NCI-H1930 (cell line): ENCODE measurements at places on chromosomes 1 and 21.

DNA sequence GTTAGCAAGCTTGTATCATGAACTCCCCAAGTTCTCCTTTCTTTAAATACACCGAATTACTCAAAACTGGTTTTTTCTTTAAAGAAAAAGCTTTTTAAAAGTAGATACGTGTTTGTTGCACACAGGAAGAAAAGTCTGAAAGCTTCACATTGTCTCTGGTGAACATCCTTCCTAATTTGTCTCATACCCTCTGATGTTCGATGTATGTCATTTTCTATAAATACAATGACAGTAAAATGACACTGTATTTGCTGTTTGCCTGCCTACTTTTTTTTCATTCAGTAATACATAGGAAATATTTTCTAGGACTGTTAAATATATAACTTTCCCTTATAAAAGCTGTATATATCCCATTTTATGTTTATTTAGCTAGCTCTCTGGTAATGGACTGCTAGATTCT lies 153.9 kb downstream of the GALNT2 start:
- no peak for DNase-seq

DNA sequence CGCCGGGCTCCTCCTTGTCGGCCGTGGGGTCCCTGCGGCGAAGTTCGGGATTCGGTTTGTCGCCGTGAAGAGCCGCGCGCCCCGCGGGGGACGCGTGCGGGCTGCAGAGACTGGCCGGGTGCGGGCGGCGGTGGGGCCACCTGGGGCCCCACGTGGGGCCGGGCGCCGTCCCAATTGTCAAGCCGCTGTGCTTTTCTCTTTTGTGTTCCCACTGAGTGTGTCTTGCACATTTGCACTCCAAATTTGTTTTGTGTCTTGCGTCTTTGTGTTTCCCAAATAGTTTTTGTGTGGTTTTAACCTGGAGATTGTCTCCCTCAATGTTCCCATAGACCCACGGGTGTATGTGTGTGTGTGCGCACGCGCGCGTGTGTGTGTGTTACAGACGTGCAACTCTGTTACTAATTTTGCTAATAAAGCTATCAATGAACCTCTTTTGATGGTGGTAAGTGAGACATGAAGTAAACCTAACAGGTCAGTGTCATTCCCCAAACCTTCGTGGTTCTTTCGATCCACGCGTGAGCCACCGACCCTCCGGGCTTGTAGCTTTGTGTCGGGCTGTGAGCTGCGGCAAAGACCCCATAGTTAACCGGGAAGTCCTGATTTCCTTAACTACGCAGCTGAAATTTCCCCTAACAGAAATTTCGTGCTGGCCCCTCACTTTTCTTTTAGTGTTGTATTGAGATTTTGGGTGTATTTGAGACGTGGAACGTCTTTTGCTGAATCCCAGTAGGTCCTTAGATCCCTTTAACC lies 708 bp downstream of the PRDM2 start:
- no peak for DNase-seq

DNA sequence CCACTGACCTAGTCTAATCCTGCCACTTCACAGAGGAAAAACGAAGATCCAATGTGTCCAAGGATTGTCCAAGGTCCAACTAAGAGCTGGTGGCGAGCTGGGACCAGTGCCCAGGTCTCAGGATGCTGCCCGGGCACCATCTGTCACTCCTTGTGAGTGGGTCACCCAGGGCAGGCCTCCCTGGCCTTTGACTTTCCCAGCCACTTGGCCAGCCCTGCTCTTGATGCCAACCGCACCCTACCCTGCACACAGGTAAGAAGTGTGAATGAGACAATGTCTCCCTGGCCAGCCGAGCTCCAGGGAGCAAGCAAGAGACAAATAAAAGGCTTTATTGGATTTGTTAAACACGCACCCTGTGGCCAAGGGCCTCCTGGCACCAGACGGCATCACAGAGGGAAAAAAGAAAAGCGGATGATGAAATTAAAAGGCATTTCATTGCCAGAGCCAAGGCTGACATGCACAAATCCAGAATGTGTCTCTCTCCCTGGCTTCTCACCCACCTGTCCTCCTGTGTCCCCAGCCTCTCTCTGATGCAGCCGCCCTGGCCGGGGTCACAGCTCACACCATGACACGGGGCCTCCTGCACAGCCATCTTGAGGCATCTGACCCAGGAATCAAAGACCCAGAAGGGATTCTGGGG lies 72.8 kb downstream of the CAMK2N1 start:
- DNase-seq: no peak

- DNase-seq: no peak
These were observed 1123.3 kb upstream of the B3GALT2 start for GRCh38 chr1:194309697-194310096.

DNA sequence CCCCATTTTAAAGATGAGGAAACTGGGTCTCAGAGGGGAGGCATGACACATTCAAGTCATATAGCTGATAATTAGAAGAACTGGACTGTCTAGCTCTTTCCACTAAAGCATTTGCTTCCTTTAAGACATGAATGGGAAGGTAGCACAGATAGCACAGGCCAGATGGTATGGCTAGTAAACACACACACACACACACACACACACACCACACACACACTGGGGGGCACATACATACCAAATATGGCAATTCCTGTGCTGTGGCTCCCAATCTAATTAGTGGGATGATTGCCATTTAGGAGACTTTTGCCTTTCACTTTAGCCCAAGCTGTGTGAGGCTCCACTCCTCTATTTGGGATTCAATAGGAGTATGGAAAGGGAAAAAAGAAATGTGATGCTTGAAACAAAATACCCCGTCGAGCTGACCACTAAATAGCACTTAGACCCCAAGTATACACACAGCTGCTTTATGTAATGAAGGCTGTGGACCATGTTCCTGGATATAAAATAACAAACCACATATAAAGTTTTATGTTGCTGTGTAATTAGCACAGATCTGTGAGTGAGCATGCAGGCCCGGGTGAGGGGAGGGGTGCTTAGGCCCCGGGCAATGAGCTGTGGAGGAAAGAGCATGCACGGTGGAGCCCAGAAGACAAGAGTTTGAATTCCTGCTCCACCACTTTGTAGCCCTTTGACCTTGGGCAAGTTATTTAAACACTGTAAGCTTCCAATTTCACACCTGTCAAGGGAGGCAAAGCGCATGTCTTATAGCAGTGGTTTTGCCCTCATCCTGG lies 6.8 kb upstream of the TRABD2B start:
- DNase-seq: no peak

DNA sequence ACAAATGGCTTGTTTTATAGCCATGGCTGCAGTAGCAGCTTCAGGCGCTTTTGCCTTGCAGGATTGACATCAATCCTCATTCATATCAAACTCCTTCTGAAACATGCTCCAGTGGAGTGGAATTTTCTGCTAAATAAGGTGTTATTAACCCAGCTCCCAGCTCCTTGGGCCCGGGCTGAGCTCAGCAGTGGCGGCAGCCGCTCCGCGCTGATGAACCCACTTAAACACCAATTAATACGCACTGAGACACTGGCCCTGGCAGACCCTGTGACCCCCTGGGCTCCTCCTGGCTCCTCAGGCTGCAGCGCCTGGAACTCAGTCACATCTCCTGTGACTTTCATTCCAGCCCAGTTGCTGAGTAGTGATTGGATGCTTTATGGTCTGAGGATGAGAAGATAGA lies 137.4 kb upstream of the GRIK3 start:
- no peak for DNase-seq

DNA sequence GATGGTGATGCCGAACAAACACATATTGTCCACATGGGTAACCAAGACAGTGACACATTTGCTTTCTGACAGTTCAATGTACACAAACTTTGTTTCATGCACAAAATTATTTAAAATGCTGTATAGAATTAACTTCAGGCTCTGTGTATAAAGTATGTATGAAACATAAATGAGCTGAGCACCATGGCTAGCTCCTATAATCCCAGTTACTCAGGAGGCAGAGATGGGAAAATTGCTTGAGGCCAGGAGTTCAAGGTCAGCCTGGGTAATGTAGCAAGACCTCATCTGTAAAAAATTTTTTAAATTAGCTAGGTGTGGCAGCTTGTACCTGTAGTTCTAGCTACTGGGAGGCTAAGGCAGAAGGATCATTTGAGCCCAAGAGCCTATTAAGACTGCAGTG lies 19.2 kb upstream of the RC3H1 start:
- DNase-seq: no peak

- DNase-seq: no peak
These were observed 3.6 kb downstream of the KIAA0040 start for GRCh38 chr1:175188936-175189335.

- no peak for DNase-seq
These were observed 37.3 kb downstream of the NENF start for GRCh38 chr1:212470059-212470458.

GRCh38 chr1:201461645-201462441 lies 7.1 kb downstream of the PHLDA3 start:
- no peak for DNase-seq

GRCh38 chr1:202244841-202245261 lies 51.3 kb downstream of the LGR6 start:
- DNase-seq: no peak

GRCh38 chr1:68202239-68202832 lies 30.0 kb downstream of the WLS start:
- DNase-seq: no peak

GRCh38 chr21:45779226-45779625 lies 135.7 kb downstream of the PCBP3 start:
- no peak for DNase-seq

DNA sequence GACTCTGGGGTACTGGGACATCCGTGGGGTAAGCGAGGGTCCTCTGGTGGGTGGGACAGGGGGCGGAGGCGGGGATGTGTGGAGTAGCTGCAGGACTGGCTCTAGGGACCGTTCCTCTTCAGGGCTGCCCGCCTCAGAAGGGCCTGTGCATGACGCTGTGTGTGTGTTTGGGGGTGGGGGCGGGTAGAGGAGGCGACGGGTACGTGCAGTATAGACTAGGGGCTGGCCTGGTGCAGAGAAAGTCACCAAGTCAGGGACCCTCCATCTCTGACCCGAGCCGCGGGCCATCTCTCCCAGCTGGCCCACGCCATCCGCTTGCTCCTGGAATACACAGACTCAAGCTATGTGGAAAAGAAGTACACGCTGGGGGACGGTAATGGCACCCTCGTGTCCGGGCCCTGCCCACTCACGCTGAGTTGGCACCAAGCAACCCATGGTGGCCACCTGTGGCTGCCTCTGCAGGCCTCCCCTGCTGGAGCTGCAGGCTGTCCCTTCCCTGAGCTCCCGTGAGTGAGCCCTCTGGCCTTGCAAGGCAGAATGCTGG lies 342 bp downstream of the GSTM5 start:
- no peak for DNase-seq

DNA sequence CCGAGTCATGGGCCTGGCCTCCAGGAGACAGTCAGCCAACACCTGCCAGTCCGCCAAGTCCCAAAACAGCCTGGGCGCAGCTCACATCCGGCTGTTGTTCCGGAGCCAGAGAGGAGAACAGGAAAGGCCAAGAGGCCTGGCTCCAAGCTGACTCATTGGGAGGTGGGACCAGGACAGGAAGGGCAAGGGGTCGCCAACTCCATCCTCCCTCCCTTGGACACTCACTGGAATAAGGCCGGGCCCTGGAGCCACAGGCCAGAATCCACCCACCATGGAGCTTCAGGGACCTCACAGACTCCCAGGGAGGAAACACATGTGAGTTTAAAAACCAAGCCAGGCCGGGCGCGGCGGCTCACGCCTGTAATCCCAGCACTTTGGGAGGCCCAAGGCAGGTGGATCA lies 25.1 kb upstream of the CLIC4 start:
- DNase-seq: no peak

GRCh38 chr1:80363689-80364475 lies 1357.4 kb upstream of the ADGRL4 start:
- DNase-seq: no peak

GRCh38 chr1:70038025-70038424 lies 167.4 kb downstream of the LRRC40 start:
- no peak for DNase-seq

DNA sequence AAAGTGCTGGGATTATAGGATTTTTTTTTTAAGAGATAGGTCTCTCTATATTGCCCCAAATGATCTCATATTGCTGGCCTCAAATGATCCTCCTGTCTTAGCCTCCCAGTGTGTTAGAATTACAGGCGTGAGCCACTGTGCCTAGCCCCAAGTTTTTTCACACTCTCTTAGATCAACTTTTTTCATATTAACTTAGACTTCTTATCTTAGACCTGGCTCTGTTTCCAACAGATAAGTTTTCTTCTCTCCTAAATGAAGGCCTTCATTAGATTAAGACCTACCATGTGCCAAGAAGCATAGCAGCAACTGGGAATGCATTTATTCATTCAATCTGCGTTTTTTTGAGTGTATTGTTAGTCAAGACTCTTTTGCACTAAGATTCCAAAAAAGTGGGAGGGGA lies 20.2 kb upstream of the HTR1D start:
- DNase-seq: no peak

DNA sequence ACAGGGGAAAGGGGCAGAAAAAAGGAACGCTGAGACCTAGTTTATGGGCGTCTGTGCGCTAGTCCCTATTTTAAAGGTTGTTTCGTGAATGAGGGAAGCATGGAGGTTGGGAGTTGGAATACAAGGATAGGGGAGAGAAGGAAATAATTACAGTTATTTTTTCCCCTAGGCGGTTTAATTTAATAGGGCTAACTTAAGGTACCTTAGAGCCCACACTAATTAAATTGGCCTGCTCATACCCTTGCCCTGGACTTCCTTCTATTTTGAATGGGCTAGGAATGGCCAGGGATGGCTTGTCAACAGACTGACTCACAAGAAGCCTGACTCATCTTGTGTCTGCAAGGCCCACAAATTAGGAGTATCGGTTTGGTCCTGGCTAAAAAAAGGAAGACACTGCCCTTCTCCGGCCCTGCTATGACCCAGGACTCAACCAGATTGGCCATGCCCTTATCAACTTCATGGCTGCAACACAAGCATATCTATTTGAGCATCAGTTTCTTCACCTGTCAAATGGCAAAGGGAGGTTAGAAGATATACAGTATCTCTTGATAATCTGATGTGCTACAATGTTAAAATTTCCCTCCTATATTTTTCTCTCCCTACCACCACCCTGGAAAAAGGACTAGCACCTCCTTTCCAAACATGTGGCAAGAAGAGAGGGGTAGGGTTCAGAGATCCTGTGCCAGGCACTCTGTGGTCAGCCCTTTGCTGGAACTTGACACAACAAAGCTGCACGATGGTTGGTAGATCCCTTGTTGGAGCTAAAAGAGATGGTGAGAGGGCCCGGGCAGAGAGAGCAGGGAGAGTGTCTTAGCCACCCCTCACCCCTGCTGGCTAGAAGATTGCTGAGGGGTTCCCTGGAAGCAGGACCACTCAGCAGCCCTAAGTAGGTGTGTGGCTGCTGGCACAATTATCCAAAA lies 2.2 kb upstream of the SSBP3 start:
- no peak for DNase-seq

GRCh38 chr1:100955322-100955721 lies 59.4 kb downstream of the SLC30A7 start:
- no peak for DNase-seq

GRCh38 chr1:12568009-12568767 lies 49.8 kb downstream of the DHRS3 start:
- DNase-seq: no peak

DNA sequence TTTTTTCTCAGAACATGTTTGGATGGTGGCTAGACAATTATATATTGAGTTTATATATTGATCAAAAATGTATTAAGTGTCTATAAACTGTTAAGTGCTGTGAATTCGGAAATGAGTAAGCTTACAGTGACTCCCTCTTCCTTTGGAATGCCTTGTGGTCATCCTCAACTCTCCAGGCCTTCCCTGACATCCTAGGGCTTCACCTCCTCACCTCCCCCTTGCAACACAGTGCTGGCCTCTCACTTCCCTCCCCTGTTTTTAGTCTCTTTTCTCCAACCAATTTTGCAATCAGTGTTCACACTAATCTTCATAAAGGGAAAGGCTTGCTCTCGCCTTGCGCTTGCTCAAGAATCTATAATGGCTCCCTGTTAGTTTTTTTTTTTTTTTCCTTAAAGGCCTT lies 95.1 kb upstream of the C1orf21 start:
- DNase-seq: no peak
